BJ (cell line): ENCODE measurements at places on chromosomes 1 and 21.

DNA sequence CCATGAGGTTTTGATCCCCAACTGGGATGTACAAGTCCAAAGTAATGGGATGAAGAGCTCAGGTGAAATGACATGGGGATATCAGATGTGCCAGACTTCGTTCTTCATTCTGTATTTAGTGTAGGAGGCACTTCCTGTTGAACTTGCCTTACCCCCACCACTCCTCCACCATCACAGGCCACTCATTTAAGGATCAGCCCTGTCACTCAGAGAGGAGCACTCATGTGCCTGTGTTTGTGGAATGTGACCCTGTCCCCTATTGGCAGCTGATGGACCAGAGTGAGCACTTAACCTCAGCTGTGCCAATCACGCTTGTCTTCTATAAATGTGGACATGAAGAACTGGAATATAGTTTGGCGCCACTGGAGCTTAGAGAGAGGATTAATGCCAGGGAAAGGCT, 91.4 kb upstream of the CTTNBP2NL start:
- DNase-seq, result no peak

DNA sequence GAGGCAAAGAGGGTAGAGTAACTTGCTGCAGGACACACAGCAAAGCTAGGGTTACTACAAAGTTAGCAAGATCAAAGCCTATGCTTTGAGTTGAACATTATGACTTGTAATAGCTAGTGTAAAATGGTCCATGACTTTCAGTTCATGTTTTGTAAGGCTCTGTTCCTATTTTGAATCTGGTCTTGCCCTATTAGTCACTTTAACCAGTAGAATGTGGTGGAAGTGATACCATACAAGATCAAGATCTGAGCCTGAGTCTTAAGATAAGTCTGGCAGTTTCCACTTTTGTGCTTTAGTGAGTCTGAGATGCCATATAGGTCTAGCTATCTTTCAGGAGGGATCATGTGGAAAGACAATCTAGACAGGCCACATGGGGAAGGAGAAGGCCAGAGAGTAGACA, 282.1 kb upstream of the BRINP3 start:
- DNase-seq, result no peak

DNA sequence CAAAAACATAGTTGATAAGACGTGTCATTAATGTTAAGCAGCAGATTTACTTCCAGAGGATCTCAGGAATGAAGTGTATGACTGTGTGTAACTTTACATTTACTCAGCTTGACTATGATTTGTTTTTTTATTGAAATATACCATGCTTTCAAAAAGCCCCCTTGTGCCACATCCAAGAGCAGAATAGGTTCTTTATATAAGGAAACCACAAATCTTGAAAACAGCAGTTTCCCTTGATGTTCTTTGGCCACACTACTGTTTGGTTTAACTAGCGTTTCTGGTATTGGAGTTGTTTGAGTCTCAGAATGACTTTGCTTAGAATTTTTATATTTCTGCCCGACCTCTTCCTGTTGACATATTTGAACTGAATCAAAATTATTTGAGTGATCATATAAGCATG, 25.0 kb downstream of the LRRC8C start:
- no peak for DNase-seq

- DNase-seq, result no peak
Observed at GRCh38 chr1:32055416-32055815, 17.3 kb upstream of the TMEM39B start.

GRCh38 chr1:151070474-151071276, at the start of gene GABPB2:
TSS of gene GABPB2 (plus strand) at chr1:151070761. CDS start at chr1:151088190, 17,429 bp downstream.
- DNase-seq, result peak; percentile 69

DNA sequence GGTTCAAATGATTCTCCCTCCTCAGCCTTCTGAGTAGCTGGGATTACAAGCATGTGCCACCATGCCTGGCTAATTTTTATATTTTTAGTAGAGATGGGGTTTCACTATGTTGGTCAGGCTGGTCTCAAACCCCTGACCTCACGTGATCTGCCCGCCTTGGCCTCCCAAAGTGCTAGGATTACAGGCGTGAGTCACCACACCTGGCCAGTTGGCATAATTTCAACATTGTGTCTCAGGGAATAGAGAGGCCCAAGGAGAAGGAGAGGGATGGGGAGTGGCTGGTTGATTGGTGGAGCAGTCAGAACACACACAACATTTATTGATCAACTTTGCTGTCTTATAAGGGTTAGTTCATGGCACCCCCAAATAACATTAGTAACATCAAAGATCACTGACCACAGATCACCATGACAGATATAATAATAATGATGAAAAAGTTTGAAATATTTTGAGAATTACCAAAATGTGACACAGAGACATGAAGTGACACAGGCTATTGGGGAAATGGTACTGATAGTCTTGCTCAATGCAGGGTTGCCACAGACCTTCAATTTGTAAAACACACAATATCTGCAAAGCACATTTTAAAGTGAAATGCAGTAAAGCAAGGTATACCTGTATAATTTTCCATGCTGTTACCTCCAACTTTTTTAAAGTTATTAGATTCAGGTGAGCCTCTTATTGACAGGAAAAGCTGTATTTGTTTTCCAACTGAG, 15.8 kb upstream of the CYB5R1 start:
- DNase-seq, result no peak

- no peak for DNase-seq
Observed at GRCh38 chr1:16026723-16027484, 5.1 kb downstream of the CLCNKA start.

DNA sequence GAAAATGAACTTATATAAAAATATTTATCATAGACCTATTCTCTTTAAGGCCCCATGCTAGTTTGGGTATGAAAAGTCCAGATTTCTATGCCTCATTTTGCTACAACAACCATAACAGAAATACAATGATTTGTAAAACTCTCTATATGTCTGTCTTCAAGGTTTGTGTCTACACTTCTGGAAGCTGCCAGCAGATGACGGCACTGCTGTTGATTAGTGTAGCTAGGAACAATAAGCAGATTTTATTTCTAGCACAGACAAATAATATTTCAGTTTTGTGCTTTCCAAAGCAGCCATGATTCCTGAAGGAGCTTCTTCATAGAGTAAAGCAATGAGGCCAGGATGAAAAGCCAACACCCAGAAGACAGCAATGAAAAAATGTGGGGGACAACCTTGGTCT, 779.6 kb upstream of the ADGRL2 start:
- DNase-seq, result no peak

DNA sequence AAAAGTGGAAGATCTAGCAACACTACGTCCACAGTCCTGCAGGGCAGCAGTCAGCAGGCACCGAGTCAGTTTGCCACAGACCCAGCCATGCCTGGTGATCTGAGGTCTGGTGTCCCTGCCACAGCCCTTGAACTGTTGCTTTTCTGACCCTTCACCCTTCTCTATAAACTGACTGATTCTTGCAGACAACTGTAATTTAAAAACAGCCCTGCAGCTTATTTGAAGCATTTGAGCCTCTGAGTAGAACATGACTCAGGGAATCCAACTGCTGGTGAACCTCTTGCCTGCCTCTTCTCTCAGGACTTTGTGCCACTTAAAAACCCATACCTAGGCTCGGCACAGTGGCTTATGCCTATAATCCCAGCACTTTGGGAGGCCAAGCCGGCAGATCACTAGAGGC, 107.2 kb downstream of the EDEM3 start:
- DNase-seq, result no peak

DNA sequence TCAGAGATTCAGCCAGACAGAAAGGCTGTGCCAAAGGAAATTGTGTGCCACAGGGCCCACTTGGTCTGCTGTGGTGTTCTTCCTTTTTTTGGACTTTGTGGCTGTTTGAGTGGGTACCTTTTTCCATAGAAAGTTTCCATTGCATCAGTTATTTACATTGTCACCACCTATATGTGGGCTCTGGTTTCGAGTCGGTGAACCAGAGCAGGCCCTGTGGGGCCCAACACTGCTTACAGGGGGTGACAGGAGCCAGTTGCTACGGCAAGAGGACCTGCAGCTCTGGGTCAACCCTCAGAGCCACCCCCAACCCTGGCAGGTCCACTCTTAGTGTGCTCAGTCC, 157.0 kb upstream of the EDN2 start:
- DNase-seq, result no peak

GRCh38 chr1:106554294-106554693, 502.2 kb upstream of the PRMT6 start:
- DNase-seq, result no peak

- DNase-seq, result no peak
Observed at GRCh38 chr1:156726549-156727226, 1.6 kb upstream of the METTL25B start.
